RWPE1 (cell line): ENCODE measurements at places on chromosomes 5 and 9.

- DNase-seq, result no peak
These were observed 48.7 kb upstream of the C5orf47 start for GRCh38 chr5:173940269-173940668.

GRCh38 chr9:129278391-129279237 lies 100.6 kb upstream of the IER5L start:
- DNase-seq, result peak; percentile 99

DNA sequence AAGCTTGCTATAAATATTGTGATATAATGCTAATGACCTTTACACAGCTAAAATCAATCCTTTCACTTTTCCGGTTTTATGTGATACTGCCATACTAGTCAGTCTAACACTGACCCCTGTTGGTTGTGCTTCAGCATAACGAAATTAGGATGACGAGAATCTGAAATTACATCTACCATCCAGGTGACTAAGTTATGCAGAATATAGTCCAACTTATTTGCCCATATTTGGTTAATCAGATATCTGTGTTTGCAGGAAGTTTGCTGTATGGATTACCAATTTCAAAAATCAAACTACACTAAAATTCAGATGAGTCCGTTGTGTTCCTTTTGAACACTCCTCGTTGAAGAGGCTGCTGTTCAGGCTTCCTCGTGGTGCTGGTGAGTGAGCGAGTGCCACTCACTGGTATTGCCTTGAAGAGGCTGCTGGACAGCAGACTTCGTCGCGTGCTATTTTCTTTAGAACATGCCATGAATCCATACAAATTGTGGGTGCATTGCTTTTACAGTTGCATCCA lies 32.5 kb downstream of the TENT4A start:
- peak; percentile 59 for DNase-seq

- DNase-seq, result no peak
These were observed 143.7 kb downstream of the ACER2 start for GRCh38 chr9:19552282-19553105.

GRCh38 chr9:92295240-92295790 lies 1.8 kb upstream of the IARS1 start:
- DNase-seq, result no peak

- DNase-seq, result no peak
These were observed 442.4 kb downstream of the KIF4B start for GRCh38 chr5:155455791-155456514.
